ENCODE measurements at places on chromosomes 5 and 9. TPM values are rescaled to one million over a fixed set of nuclear protein-coding genes. Genes with fewer than 3 reads are reported as not detected.

- H3K27me3 ChIP-seq: no peaks in the 10 kb centered on the region
- no peak overlapping the region for H3K4me3 ChIP-seq
- no peak overlapping the region for H3K27ac ChIP-seq
- no peaks in the 10 kb centered on the region for H3K4me1 ChIP-seq
- H3K36me3 ChIP-seq: no peaks in the 10 kb centered on the region
Measured at GRCh38 chr5:122150215-122150614, 20.9 kb downstream of the ZNF474 start.

The SLC12A7 gene
- total RNA-seq: 21.6 TPM

GRCh38 chr5:65926893-65927292 is 518 bp downstream of the ERBIN start:
- H3K27ac ChIP-seq: peak overlapping the region; percentile 95
- peak overlapping the region; percentile 88 for H3K4me3 ChIP-seq
- H3K4me1 ChIP-seq: peaks cover 32% of the 10 kb centered on the region
- H3K27me3 ChIP-seq: no peaks in the 10 kb centered on the region
- no peak for DNase-seq
- H3K36me3 ChIP-seq: no peaks in the 10 kb centered on the region

The IRX1 gene
- not detected for total RNA-seq

GRCh38 chr5:137491121-137491520 is 8.0 kb downstream of the SPOCK1 start:
- no peak overlapping the region for H3K27ac ChIP-seq
- no peak for DNase-seq
- no peaks in the 10 kb centered on the region for H3K4me1 ChIP-seq

DNA sequence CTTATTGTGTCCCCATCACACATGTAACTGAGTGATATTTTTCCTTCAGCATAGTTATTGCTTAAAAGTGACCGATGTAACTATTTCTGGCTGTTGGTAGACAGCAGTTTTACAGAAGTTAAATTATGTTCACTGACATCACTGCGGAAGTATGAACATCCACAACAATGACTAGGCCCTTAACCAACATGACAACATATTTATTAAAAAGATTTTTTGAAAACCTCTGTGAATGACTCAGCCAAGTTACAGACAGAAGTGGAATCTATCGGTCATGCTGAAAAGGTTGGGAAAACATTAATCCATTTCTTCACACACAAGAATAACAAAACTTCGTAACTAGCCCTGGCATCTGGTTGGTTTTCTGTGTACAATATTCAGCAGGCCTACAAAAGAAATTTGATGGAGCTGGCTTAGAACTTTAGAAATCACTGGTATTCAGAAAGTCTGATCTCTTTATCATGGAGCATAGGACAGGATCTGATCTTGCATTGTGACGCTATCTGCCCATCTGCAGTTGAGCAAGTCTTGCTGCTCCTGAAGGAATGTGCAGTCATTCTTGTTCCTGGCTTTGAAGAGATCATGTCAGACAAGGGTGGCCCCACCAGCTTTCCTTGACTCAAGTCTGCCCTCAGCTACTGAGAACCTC is 6.5 kb downstream of the GLIS3 start:
- H3K4me1 ChIP-seq: peaks cover 17% of the 10 kb centered on the region
- no peaks in the 10 kb centered on the region for H3K36me3 ChIP-seq
- H3K4me3 ChIP-seq: no peak overlapping the region
- H3K27me3 ChIP-seq: no peaks in the 10 kb centered on the region
- H3K27ac ChIP-seq: peak overlapping the region; percentile 52

GRCh38 chr9:36031774-36032555 is 4.7 kb upstream of the RECK start:
- no peak for DNase-seq
- H3K4me1 ChIP-seq: peaks cover 27% of the 10 kb centered on the region
- no peak overlapping the region for H3K4me3 ChIP-seq
- no peak overlapping the region for H3K27ac ChIP-seq
- H3K27me3 ChIP-seq: no peaks in the 10 kb centered on the region
- no peaks in the 10 kb centered on the region for H3K36me3 ChIP-seq

The FOXD4L3 gene
- total RNA-seq: 0.49 TPM

DNA sequence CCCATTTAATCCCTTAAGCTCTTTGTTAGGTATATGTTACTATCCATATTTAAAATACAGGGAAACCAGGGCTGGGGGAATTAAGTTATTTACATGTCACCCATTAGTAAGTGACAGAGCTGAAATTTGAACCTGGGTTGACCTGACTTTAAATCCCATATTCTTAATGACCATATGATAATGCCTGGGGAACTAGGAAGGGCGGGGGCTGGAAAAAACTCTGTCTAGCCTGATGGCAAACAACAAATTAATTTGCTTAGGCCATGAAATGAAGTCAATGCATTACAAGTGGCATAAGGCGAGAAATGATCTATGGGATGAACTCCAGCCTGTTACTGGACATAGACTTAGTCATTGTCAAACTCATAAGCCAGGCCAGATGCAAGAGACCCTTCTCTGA is 325.7 kb upstream of the WWC1 start:
- H3K4me1 ChIP-seq: peaks cover 6% of the 10 kb centered on the region
- no peak overlapping the region for H3K27ac ChIP-seq
- H3K27me3 ChIP-seq: no peaks in the 10 kb centered on the region
- H3K4me3 ChIP-seq: no peak overlapping the region

GRCh38 chr5:158908425-158909220 is 191.1 kb downstream of the EBF1 start:
- H3K4me1 ChIP-seq: peaks cover 11% of the 10 kb centered on the region
- H3K27me3 ChIP-seq: no peaks in the 10 kb centered on the region
- H3K27ac ChIP-seq: no peak overlapping the region
- no peak for DNase-seq
